ENCODE measurements at places on chromosomes 1 and 21.

GRCh38 chr1:221886743-221887414 is 145.0 kb upstream of the DUSP10 start:
- no peak for DNase-seq

DNA sequence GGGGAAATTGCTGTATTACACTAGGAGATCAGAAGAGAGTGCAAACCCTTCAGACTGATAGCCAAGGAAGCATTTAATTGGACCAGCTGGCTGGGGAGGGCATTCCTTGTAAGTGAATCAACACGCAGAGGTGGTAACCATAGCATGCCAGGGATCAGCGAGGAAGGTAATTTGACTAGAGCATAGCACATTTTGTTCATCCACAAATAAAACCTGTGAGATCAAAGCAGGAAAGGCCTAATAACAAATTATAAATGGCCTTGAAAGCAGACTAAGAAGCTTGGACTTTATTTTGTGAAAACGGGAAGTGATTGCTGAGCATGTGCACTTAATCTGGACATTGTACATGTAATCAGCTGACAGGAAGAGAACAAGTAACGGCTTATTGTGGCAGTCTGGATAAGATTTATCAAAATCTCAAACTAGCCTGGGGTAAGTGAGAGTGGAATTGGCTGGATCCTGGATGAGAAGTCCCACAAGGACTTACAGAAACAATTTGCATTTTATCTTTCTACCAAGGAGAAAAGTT is 11.7 kb upstream of the CD55 start:
- DNase-seq = no peak

DNA sequence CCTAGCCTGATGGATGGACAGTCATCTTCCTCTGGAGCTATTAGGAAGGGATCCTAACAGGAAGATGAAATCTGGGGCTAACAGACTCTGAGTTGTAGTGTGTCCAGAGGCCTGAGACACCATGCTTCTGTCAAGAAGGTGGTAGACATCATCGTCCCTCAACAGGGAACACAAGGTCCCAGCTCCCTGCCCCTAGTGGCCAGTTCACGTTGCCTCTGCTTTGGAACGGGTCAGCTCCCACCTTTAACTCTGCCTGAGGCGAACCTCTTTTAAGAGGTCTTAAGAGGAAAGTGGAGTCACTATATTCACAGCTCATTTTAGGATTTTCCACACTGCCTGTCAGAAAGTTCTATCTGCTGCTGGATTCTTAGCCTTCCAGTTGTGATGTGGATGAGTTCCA is 28.3 kb downstream of the LRRC71 start:
- no peak for DNase-seq

GRCh38 chr1:14296795-14297194 is 301.7 kb upstream of the KAZN start:
- DNase-seq = no peak

DNA sequence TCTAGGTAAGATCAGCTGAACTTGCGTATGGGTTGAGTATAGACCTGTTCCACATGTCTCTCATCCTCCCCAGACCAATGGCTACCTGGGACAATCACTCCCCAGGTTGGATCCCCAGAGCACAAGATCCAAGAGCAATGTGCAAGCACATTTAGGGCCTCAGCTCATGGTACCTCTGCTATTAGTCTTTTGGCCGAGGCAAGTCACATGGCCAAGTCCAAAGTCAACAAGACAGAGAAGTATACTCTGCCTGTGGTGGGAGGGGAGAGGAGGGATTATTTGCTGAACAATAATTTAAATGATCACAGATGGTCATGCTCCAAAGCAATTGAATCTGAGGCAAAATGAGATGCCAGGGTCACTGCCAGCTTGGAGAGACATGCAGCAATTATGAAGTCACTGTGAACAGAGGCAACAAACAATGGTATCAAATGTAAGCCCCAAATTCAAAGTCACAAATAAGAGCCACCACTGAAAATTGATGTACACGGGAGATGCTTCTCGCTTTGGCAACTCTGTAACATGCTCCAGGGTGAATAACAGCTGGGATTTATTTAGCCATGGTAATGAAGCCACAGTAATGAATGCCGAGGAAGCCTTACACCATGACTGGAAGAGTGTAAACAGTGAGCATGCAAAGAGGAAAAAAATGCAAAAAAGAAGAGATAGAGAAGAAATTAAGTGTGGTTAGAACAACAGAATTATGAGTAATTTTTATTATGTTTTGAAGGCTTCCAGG is 149.1 kb downstream of the ZNF281 start:
- DNase-seq = no peak

DNA sequence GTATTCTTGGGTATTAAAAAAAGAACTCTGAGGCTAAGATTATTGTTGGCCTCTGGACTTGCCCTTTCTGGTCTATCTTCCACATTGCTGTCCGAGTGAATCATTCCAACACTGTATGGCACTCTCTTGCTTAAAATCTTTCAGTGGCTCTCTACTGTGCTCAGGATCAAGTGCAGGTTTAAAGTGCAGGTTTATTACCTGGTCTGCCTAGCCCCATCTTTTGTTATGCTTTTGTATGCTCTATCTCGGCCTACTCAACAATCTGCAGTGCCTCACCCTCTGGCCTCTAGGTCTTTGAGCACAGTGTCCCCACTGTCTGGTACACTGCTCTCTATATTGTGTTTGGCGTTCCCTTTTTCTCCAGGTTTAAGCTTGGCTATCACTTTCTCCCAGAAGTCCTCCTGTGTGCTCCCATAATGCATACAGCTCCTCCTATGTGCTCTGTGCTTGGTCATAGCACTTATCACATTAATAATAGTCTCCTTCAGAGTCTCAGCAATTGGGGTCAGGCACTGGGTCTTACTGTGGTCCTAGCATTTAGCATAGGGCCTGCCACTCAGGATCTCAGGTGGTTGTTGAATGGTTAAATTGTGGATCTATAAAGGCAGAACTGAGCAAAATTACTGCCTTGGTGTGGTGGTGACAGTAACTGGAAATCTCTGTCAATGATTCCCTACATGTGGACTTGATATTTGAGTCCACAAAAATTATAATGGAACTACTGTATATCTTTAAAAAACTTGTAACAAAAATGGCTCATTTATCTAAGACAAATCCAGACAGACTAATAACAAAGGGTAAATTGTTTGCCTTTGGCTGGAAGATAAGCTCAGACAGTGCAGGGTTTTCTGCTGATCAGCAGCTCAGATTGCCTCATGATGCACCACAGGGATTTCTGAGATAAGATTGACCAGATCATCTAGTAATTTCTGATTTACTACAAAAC is 10.6 kb upstream of the LDLRAD1 start:
- no peak for DNase-seq

DNA sequence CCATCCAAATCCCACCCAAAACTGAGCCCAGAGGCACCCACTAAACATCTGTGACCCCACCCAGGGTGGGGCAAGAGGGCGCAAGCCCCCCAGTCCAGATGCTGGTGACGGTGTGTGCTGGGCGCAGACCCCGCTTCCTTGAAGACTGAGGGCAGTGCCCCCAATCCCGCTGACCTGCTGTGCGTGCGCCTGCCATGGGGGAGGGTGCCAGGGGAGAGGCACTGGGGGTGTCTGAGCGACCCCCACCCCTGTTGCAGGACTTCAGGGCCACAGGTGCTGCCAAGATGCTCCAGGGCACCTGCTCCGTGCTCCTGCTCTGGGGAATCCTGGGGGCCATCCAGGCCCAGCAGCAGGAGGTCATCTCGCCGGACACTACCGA is 13.3 kb downstream of the COL6A2 start:
- no peak for DNase-seq

DNA sequence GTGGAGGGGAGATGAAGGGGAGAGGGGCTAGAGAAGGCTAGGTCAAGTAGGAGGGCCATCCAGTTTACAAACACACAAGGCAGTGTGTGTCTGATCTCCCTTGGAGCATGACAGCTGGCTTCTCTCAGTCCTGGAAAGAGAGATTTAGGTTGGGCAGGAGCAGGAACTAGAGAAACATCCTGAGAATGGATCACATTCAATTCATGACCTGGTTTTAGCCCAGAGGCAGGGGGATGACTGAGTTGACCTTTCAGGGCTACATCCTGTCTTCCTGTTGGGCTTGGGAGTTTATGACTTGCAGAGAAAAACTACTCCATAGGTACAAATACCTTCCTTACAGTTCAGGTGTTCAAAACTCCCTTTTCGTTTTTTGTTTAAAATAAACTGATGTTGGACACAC is 97.0 kb downstream of the IGSF21 start:
- DNase-seq = no peak

GRCh38 chr21:25300632-25301031 is 306.6 kb downstream of the MRPL39 start:
- DNase-seq = no peak

GRCh38 chr1:20410503-20410902 is 75.5 kb downstream of the CAMK2N1 start:
- DNase-seq = no peak

GRCh38 chr1:212119863-212120262 is 84.3 kb downstream of the DTL start:
- DNase-seq = no peak

- DNase-seq = no peak
Measured at GRCh38 chr1:229758101-229759036, 132.3 kb downstream of the URB2 start.

DNA sequence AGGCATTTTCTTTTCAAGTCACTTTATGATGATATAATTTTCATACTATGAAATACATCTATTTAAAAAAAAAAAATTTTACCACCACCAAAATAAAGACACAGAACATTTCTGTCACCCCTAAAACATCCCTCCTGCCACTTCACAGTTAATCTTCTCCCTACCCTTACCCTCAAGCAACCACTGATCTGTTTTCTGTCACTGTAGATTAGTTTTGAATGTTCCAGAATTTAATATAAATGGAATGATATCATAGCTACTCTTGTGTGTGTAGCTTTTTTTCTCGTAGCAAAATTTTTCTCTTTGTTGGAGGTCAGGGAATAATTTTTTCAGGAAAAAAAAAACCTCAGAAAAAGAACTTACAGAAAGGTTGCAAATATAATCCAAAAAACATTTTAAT is 152.7 kb downstream of the RHOU start:
- DNase-seq = no peak

DNA sequence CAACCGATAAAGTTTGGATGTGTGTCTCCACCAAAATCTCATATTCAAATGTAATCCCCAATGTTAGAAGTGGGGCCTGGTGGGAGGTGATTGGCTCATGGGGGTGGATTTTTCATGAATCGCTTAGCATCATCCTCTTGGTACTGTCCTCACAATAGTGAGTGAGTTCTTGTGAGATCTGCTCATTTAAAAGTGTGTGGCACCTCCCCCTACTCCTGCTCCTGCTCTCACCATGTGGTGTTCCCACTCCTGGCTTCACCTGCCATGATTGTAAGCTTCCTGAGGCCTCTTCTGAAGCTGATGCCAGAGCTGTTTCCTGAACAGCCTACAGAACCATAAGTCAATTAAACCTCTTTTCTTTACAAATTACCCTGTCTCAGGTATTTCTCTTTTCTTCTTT is 28.2 kb upstream of the PRDX6 start:
- DNase-seq = no peak

DNA sequence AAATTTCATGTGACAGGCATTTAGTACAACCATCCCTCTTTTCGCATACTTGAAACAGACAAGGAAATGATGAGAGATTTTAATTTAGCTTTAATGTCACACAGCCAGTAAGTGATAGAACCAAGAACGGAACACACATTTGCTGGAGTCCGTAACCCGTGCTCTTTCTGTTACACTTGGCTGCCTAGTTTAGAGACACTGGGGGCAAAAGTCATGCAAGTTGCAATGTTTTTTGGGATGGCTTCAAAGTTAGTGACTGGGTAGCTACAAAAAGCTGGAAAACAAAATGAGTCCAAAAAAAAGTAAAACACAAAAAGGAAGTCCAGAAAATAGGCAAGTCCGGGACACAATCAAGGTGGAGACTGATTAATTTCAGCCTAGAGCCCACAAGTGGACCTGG is 5.9 kb downstream of the NID1 start:
- DNase-seq = no peak

DNA sequence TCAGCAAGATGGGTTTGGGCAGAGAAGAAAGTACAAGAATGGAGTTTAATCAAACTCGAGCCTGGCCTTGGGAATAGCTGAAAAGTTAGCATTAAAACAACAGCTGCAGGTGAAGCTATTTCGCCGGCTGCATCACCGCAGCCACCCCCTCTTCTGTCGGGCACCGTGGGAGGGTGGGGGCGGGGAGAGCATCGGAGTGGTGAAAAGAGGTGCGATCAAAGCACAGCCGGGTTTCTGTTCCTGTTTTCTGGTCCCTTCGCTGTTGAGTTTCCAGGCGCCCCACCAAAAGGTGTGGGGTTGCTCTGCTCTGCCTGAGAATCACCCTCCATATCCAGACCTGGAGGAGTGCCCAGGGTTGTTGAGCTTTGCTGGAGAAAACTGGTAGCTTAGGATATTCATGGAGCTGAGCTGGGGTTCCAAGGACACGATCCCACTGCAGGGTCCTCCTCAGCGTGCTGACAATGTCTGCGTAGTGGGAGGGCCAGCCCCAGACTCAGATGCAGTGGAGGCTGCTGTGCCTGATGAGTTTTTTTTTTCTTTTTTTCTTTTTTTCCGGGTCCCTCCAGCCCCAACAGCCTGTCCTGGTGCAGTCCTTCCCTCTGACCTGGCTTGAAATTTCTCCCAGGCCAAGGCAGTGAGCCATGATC is 127.5 kb upstream of the C1orf174 start:
- DNase-seq = peak; percentile 61

- no peak for DNase-seq
Measured at GRCh38 chr1:172971241-172971640, 79.5 kb downstream of the TNFSF18 start.

DNA sequence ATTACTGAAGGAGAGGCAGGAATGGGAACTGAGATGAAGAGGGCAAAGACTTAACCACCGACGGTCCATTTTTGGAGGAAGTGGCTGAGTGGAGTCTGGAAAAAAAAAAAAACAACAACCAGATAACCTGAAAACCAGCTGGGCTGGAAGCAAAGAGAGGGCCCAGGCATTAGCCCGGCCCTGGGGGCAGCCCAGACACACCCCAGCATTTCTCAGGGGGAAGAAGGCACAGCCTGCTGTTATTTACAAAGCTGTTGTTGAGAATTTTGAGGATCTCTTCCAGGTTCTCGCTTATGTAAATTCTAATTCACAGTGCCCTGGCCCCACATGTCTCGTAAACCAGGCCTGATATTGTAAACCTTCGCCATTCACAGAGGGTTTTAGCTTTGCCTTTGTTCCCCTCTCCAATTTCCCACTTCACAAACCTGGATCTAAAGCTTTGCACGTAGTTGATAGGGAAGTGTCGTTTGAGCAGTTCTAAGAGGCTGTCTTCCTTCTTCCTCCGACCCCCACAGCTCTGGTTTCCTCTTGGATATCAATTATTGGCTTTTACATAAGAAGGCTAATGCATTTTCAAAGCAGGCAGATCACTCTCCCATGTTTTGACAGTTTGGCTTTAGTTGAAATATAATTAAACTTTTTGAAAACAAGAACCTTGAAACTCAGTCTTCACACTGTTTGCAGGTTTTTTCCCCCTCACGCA is 161.8 kb upstream of the IRF2BP2 start:
- no peak for DNase-seq

DNA sequence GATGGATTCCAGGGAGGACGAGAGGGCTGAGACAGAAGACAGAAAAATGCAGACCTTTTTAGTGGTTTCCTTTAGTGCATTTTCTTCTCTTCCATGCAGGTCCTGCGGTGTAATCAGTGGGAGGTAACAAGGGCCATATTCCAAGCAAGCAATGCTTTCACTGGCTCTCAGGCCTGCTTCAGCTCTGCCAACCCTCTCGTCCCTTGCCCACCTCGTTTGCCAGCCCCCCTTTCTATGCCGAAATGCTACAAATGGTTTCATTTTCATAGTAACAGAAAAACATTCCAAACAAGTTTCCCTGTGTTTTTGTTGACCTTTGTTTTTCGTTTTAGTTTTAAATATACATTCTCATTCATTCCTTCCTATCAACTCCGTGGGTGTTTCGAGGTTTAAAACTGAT is 443.1 kb downstream of the TTLL7 start:
- DNase-seq = no peak
